CD4-positive, alpha-beta T cell (primary cell): ENCODE measurements at places on chromosomes 11 and 22.

- no peak for DNase-seq
Observed at GRCh38 chr22:49866646-49867045, 13.0 kb downstream of the ZBED4 start.

DNA sequence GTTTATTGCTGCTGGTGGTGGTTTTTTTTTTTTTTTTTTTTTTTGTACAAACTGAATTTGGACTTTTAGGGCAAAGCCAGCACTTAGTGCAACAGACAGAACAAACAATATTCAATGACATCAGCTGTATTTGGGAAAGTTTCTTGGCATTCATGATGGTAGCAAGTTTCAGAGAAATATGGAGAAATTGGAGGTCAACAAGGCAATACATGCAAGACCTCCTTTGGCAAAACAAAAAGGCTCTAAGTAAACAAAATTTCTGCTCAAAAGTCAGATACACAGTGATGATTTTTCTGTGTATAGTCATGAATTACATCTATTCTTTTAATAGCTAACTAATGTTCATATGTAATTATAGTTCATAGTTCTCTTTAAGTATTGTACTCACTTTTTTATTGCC lies 612.5 kb upstream of the LUZP2 start:
- DNase-seq: no peak

- no peak for DNase-seq
Observed at GRCh38 chr11:107547961-107548360, 17.6 kb downstream of the ALKBH8 start.

DNA sequence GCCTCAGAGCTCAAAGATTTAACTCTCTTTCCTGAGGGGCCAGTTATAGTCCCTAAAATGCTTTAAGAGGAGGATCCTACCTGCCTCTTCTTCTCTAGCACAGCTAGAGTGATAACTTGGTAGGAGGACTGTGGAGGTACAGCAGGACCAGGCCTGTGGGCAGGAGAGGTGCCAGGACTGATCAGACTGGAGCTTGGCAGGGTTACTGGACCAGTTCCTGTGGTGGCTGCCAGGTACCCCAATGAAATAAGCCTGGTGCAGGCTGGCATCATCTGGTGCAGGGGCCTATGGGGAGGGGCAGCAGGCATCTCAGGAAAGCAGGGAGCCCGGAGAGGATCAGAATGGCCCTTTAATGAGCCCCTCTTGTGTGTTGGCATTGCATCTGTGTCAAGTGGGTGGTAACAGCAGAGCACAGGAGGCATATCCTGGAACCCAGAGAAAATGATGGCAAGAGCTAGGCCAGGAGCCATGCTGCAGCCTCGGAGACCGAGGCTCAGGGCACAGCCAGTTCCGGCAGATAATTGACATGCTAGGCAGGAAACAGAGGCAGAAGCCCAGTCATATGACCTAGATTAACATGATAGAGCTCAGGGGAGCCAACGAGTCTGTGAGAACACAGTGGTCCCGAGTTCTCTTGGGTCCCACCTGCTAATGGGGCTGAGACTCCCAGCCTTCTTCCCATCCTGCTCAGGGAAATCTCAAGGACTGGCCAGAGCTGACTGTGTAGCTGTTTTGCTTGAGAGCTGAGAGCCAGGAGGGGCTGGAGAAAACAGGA lies 187.5 kb upstream of the ZBED5 start:
- DNase-seq: no peak

DNA sequence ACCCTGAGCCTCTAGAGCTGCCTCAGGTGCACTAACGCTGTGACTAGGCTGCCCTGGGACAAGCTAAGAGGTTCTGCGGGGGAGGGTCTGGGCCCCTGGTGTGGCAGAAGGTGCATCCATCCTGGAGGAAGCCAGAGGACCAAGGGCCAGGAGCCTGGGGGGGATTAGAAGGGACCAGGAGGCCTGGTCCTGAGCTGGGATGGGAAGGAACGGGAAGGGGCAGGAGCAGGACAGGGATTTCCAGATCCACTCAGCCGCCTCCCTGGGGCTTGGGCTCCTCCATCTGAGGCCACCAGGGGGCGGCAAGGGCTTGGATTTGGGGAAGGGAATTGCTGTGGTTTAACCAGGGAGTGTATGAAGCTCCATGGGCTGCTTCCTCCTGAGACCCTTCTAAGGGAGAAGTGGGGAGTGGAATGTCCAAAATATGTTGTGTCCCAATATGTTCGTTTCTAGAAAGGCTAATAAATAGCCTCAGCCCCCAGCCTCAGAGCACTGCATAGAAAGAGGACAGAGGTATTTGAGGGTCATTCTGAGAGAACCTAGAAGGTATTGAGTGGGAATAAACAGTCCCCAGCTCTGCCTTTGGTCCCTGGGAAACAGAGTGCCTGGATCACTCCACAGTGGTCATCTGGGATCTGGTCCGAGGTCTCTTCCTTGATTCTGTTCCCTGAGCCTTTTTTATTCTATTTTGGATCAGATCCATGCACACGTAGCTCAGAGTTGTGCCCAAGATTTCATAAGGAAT lies 17.4 kb upstream of the PRAME start:
- DNase-seq: no peak

GRCh38 chr11:130068986-130069658 lies 572 bp upstream of the APLP2 start:
- no peak for DNase-seq

DNA sequence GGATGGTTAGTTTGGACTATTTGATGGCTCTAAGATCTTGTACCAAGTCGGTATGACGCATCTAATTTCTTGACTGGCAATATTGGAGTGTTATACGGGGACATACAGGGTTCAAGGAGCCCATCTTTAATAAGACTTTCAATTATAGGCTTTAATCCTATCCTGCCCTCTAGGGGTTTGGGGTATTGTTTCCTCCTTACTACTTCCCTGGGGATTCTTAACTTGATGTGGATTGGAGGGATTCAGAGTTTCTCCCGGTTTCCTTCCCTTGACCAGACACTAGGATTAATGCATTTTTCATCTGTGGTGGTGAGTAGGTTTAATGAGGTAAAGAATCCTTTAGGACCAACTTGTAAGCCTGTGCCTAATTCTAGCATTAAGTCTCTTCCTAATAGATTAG lies 18.8 kb downstream of the CYP2D6 start:
- DNase-seq: no peak

GRCh38 chr11:61575886-61576861 lies 4.7 kb downstream of the SYT7 start:
- no peak for DNase-seq
